ENCODE measurements at places on chromosomes 16 and 17.

GRCh38 chr17:10652984-10653659 lies 4.0 kb downstream of the MYH3 start:
- no peak for DNase-seq

DNA sequence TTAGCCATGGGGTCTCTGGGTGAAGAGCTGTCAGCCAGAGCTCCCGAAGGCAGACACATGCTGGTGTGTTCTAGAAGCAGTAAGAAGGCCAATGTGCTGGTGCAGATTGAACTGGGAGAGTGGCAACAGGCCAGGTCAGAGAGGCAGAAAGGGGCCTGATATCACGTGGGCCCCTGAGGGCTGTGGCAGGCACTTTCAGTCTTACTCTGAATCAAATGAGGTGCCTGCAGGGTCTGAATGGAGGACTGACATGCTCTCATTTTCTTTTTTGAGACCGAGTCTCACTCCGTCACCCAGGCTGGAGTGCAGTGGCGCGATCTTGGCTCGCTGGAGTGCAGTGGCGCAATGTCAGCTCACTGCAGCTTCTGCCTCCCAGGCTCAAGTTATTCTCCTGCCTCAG lies 293.8 kb downstream of the ABCC12 start:
- DNase-seq, result no peak

DNA sequence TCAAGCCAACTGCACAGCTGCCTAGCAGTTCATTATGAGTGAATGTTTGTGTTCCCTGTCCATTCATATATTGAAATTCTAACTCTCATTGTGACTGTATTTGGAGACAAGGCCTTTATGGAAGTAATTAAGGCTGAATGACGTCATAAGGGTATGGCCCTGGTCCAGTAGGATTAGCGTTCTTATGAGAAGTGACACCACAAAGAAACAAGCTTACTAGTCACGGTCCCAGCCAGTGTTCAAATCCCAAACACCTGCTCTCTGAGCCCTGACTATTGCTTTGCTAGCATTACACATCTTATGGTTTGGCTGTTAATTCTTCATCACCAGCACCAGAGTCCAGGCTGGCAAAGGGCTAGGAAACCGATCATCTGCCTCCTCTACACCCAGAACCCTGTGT lies 2.2 kb downstream of the ZNF668 start:
- no peak for DNase-seq

- DNase-seq, result no peak
Observed at GRCh38 chr17:77366558-77367245, 225.9 kb downstream of the SEC14L1 start.

- DNase-seq, result no peak
Observed at GRCh38 chr17:67504182-67504581, 127.1 kb downstream of the PITPNC1 start.

- no peak for DNase-seq
Observed at GRCh38 chr16:50446861-50447260, 78.1 kb upstream of the BRD7 start.

DNA sequence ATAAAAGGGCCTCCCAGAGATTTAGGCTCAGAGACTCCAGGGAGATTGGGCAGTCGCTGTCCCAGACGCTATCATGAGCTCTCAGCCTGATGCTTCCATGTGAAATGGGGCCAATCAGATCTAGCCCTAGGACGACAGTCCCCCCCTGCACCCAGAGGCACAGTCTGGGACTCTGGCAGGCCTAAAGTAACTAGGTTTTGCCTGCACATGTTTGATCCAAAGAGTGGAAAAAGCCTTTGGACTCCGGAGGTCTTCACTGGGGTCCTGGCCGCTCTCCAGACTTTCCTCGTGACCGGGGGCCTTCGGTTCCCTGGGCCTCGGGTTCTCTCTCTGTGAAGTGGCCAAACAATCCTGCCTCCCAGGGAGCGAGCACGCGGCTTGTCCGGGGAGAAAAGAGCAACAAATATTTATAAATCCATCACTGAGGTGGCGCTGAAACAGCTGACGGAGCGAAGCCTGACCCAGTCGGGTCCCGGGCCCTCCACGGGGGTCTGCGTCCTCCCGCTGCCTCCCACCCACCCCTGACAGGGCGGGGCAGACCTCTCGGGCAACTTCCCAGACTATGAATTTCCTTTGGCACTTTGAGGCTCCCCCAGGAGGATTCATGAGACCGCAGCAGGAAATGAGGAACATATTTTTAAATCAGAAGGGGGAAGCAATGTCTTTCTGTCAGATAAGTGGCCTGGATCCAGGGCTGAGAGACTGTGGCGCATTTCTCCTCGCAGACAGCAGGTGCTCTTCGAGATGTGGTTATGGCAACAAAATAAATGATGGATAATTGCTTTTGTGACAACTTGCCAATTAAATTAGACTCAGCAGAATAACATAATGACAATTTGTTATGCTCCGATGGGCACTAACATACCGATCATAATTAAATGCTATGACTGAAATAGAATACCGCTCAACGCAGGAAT lies 38.9 kb downstream of the MRPS23 start:
- no peak for DNase-seq

DNA sequence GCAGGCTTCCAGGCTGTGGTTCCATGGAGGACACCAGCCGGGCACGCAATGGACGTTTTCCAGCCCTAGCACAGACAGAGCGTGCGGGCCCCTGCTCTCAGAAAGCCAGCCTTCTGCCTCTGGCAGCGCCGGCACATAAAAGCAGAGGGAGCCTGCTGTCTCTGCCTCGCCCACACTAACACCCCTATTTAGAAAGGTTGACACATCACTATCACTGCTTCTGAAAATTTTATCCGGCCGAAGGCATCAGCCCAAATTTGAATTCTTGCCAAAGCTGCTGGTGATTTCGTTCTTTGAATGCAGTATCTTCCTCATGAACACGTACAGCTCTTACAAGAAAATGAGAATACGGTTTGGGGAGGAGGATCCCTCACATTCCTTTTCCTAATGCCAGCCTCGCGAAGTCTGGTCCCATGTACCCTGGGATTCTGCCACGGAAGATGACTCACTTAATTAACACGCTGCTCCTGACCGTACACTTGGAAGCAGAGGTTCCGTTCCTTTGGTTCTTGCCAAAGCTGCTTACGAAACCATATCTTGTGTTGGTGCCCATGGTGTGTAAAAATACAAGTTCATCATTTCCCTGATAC lies 1.3 kb upstream of the RAB11FIP3 start:
- DNase-seq, result peak; percentile 74

- DNase-seq, result no peak
Observed at GRCh38 chr16:84714028-84714427, 14.2 kb downstream of the USP10 start.

- DNase-seq, result no peak
Observed at GRCh38 chr17:82110298-82110697, 12.3 kb upstream of the FASN start.

- no peak for DNase-seq
Observed at GRCh38 chr17:82013341-82013740, 9.3 kb downstream of the CENPX start.

DNA sequence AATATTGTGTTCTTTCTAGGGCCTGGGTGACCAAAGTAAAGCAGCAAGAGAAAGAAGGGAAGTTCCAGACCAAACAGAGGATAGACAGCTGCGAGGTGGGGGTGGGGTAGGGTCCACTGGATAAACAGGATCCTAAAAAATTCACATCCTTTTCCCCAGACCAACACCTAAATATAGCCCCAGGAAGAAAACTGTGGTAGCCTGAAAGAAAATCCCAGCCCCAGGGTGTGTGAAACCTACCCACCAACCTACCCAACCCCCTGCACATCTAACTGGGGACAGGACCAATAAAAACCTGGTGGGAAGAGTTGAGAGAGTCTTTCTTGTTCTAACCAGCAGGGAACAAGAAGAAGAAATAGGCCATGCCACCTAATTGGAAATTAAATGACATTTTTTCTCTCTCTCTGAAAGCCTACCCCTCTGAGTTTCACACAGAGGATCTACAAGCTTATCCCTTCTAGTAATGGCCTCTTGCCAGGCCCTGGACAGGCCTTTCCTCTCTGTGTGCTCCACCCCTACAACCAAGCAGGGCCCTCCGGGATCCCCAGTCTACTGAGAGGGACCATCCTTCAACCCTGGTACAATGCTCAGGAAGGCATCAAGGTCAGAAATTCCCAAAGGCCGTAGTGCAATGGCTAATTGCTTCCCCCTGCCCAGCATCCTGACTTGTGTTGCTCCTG lies 12.0 kb downstream of the MYO18A start:
- DNase-seq, result no peak

DNA sequence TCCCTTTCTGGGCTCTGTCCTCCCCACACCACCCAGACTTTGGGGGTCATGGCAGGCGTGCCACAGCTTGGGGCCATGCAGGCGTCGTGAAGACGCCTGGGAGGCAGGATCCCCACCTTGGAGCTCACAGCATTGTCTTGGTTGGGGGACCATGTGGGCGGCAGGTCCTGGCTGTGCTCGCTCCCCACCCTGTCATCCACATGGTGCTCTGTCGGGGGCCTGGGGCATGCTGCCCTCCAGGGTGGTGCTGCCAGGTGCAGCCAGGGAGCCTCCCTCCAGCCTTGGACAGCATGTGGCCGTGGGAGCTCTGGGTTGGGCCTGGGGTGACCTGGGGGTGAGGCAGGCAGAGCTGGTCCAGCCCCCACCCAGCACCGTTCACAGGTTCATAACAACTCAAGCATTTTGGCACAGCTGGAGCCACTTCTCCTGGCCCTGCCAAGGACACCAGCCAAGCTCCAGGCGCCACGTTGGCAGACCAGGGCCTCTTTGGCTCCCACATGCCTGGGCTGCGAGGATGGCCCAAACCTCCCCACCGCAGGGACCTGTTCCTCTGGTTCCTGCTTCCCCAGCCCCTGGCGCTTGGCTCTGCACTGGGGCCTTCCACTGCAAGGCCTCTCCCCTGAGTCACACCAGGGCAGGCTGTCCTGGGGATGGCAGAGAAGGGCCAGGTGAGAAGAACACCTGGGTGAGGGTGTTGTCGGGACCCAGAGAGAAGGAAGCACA lies 15.1 kb upstream of the ATP6V0C start:
- DNase-seq, result no peak

GRCh38 chr17:44828919-44829522 lies 1.1 kb downstream of the GJC1 start:
- DNase-seq, result no peak

- DNase-seq, result no peak
Observed at GRCh38 chr16:55048745-55049144, 118.1 kb downstream of the IRX5 start.

- no peak for DNase-seq
Observed at GRCh38 chr16:19128454-19129200, 14.9 kb downstream of the ITPRIPL2 start.
